ENCODE measurements at places on chromosomes 12 and 14.

GRCh38 chr12:26196421-26196716 lies 996 bp downstream of the SSPN start:
- no peak for DNase-seq

DNA sequence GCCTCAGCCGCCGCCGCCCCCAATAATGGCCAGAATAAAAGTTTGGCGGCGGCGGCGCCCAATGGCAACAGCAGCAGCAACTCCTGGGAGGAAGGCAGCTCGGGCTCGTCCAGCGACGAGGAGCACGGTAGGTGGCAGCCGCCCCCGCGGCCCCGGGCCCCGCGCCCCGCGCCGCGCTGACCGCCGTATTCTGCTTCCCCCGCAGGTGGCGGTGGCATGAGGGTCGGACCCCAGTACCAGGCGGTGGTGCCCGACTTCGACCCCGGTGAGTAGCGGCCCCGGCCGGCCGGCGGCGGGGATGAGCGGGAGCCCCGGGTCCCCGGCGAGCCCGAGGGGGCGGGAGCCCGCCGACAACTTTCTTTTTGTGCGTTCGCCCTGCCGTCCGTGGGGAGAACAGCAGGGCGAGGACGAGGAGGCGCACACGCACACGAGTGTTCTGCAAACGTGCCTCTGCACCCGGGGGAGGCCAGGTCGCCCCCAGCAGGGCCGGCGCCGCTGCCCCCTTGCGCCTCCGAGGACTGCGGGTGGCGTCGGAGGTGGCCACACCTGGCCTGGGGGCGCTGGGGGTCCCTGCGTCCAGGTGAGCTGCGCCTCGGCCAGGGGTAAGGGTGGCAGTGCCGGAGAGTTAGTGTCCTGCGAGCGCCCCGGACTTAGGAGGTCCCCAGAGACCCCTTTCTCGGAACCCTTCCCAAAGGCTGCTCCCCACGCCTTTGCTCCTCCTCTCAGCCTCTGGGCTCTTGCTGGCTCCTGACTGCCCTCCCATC lies 794 bp downstream of the RCOR1 start:
- DNase-seq: peak; percentile 10

DNA sequence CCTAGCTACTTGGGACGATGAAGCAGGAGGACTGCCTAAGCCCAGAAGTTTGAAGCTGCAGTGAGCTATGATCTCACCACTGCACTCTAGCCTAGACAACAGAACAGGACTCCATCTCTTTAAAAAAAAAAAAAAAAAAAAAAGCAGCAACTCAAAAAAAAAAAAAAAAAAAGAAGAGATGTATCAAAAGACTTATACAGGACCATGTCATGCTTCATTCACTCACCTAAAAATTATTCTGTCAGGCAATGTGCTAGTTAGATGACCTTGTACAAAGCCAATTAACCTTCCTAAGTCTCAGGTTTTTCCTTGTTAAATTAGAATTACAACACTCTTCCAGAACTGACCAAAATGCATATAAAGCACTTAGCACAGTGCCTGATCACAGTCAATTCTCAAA lies 50.9 kb downstream of the BAZ1A start:
- DNase-seq: no peak

DNA sequence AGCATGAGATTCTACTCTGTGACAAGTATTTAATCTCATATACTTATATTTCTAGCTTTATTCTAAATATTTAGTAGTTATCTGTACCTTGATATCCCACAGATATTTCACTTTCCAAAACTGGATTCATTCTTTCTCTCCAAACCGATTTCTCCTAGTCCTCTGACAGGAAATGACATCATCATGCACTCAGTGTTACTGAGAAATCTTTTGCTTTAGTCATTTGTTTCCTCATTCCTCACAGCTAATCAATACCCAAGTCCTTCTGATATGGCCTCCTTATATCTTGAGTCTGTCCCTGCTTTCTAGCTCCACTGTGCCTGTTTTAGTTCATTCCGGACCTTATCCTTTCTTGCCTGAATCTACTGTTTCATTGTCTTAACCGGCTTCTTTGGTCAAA lies 39.4 kb upstream of the E2F7 start:
- no peak for DNase-seq

DNA sequence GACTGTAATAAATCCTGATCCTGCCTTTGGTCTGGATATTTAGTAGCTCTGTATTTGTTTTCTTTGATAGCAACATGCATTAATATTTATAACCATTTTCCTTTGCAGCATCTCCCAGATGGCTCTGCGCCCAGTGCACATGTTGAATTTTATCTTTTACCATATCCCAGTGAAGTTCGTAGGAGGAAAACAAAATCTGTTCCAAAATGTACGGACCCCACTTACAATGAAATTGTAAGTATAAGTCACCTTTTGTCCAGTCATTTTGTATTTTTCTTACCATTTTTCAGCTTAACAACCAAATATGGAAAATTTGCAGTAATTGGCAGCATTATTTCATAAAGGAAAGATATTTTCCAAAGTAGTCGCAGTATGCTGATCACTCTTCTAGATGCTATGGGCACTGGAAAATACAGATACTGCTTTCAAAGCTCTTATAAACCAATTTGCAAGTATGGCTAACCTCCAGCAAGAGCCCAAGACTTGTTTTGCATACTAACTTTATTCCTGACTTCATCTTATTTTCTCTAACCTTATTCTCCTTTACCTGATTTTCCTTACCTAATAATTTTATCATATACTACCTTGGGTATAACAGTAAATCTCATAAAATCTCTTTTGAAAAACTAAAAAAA lies 97.4 kb downstream of the PLCZ1 start:
- no peak for DNase-seq

DNA sequence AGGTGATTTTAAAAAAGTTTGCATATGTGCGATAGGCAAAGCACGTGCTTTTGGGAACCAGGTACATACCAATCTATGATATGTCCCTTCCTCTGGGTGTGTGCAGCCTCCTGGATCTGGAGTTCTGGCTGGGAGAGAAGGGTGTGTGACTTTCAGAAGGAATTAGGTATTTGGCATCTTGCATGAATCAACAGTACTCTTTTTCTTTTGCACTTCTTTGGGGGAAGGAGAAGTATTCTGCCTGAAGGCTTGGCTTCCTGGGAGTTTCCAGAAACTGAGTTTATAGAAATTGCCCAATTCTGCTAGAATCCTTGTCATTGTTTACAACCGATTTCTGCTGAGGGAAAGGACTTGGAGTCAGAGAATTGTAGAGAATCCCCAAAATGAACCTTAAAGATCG lies 2.9 kb upstream of the CLMN start:
- DNase-seq: no peak

GRCh38 chr12:22173177-22173576 lies 127.2 kb downstream of the CMAS start:
- DNase-seq: no peak

GRCh38 chr14:24840204-24840893 lies 206.4 kb upstream of the GZMB start:
- DNase-seq: no peak

DNA sequence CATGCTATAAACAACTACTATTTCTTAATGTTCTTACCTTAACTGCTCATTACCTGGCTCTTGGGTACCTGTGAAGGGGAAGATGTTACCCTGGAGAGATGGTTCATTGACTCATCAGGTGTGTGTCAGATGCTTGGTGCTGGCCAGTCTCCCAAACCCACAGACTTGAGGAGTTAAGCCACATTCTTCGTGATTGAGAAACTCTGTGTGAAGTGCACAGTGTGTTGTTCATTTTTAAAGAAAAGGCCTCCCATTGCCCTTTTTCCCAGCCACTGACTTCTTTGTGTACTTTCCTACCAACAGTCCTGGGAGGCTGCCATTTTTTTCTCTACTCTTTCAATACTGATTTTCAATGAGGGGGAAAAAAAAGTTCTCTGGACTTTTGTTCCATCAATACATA lies 3.2 kb downstream of the MGST1 start:
- no peak for DNase-seq

DNA sequence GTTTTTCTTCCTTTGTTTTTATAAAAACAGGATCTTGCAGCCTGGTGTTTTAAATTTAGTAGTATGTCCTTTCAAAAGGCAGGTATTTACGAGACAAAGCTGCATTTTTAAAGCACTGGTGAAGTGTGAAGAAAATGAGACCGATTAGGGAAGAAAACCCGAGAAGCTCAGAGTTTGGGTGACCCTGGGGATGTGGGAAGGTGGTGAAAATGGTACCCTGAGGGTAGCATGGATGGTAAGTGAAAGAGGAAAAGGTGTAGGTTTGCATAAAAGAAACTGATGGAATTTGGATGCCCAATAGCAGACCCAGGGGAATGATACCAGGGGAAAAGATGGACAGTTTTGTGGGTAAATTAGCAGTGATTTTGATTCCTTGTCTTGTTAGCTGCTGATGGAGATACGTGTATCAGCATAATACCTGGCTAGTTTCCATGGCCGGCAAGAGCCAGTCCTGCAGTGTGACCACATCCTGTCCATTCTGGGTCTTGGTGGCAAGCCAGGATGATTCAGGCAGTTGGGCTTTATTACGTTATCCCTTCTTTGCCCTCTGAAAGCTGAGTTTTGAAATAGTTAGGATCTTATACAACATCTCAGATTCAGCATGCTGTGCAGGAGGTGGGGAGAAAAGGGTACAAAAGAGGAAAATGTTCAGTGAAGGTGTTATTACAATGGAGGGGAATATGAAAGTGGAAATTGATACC lies 8.9 kb downstream of the BICD1 start:
- no peak for DNase-seq

DNA sequence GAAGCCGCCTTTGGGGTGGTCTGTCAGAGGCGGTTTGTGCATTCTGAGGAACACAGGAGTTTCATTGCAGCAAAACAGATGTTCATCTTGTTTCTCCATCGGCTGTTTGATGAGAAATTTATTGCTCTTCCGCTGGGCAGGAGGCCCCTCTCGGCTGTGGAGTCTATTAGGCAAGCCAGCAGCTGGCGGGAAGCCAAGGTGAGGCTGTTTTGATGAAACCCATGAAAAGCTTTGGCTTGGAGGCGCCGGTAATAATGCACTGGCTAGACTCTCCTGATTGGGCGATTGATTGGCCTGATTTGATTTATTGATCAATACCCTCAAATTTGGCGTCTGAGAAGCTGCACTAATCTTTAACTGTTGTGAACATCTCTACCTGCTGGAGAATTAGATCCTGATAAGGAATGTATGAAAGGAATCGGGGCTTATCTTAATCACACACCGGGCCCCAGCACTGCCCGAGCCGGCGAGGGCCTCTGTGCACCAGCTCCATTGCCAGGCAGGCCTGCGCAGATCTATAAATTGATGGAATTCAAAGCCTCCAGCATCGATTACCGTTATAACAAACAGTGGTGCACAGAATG lies 187.7 kb downstream of the PHETA1 start:
- DNase-seq: no peak

DNA sequence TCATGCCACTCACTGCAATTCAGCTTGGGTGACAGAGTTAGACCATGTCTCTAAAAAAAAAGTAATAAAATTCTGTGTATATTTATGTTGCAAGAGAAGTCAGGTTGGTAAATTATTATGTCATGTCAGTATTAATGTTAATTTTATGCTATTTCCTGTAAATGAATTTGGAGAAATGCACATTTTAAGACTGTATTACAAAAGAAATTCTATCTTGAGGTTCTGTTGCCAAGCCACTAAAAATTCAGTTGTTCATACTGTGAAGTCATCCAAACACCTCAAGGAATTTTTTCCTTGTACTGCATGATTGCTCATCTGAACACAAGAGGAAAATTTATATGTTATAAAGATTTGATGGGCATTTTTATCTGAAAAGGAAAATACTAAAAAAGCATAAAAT lies 23.3 kb upstream of the HMGA2 start:
- DNase-seq: no peak

DNA sequence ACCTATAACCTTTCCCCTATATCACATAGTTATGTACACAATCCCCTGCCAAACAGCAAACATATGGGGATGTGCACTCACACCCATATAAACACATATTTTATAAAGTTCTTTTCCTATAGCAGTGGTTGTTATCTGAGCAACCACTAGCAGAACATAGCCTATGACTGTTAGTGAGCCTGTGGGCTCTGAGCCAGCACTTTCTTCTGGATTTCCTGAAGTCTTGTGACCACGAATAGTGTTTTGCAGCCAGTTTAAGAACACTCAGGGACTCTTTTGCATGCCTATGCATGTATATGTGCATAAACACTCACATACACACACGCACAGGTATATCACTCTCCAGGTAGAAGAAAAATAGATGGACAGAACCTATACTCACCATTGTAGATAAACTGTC lies 17.1 kb downstream of the TESPA1 start:
- DNase-seq: no peak

- no peak for DNase-seq
These were observed 993.2 kb downstream of the BCL11B start for GRCh38 chr14:98278800-98279199.
